PC-3 (cell line): ENCODE measurements at places on chromosomes 6 and 20. TPM values are rescaled to one million over a fixed set of nuclear protein-coding genes. Genes with fewer than 3 reads are reported as not detected.

DNA sequence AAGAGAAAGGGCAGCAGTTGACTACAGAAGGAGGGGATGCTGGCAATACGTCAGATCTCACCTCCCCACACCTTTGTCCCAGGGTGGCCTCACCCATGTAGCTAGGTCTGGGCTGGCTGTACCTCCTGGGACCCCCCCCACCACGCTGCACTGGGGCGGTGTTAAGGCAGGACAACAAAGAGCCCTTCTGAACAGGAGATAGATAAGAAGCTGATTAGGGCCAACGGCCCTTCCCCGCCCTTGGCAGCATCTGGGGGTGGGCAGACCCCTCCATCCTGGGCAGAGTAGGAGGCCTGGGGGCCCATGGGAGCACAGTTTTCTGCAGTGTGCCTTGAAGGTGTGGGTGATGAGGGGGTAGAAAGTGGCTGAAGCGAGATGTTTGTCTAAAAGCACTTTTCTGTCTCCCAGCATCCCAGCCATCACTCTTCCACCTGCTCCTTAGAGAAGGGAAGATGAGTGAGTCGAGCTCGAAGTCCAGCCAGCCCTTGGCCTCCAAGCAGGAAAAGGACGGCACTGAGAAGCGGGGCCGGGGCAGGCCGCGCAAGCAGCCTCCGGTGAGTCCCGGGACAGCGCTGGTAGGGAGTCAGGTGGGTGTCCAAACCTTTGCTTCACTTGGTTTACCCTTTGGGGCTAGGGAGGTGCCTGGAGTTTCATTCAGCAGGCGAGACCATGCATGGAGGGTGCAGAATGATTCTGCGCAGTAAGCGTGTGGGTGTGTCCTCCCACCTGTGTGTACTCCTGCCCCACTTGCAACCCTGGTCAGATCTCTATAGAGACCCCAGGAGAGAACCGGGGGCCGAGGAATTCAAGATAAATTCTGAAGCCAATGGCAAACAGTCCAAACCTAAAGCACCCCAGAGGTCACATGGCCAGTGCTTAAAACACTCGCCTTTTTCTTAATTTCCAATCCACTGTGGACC lies 3.9 kb downstream of the HMGA1 start:
- H3K36me3 ChIP-seq, result peaks cover 55% of the 10 kb centered on the region
- no peak for DNase-seq
- H3K4me3 ChIP-seq, result peak overlapping the region; percentile 94
- H3K4me1 ChIP-seq, result peaks cover 81% of the 10 kb centered on the region
- no peak overlapping the region for H3K27ac ChIP-seq

- H3K4me3 ChIP-seq, result no peak overlapping the region
- H3K27me3 ChIP-seq, result no peaks in the 10 kb centered on the region
Observed at GRCh38 chr6:150345781-150346180, 23.0 kb upstream of the IYD start.

DNA sequence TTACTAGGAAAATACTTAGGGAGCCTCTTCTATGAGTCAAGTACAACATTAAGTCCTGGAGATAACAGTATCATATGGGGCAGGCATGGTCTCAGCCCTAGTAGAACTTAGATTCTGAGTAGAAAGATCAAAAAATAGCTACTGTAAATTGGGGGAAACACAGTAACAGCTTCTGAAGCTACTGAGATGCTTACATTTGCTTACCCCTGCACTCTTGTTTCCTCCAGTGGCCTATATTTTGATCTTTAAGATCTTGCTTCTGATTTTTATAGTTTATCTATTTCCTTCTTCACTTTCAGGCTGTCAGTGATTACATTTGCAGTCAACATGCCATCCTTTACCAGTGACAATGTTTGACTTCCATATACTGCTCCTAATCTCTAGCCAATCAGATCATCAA lies 35.3 kb downstream of the HIVEP2 start:
- no peaks in the 10 kb centered on the region for H3K27me3 ChIP-seq
- no peak overlapping the region for H3K27ac ChIP-seq
- peaks cover 2% of the 10 kb centered on the region; the same call in 1 of the 2 replicates for H3K4me1 ChIP-seq
- H3K4me3 ChIP-seq, result no peak overlapping the region
- no peak for DNase-seq

GRCh38 chr6:136719280-136720044 lies 72.8 kb downstream of the MAP3K5 start:
- H3K4me3 ChIP-seq, result no peak overlapping the region
- H3K27ac ChIP-seq, result no peak overlapping the region
- H3K36me3 ChIP-seq, result no peaks in the 10 kb centered on the region
- H3K4me1 ChIP-seq, result no peaks in the 10 kb centered on the region
- H3K27me3 ChIP-seq, result no peaks in the 10 kb centered on the region

- H3K4me3 ChIP-seq, result peak overlapping the region; percentile 22
- DNase-seq, result peak; percentile 97
- H3K27me3 ChIP-seq, result no peaks in the 10 kb centered on the region
- H3K4me1 ChIP-seq, result peaks cover 91% of the 10 kb centered on the region
Observed at GRCh38 chr6:34243901-34244884, 4.6 kb downstream of the SMIM29 start.

DNA sequence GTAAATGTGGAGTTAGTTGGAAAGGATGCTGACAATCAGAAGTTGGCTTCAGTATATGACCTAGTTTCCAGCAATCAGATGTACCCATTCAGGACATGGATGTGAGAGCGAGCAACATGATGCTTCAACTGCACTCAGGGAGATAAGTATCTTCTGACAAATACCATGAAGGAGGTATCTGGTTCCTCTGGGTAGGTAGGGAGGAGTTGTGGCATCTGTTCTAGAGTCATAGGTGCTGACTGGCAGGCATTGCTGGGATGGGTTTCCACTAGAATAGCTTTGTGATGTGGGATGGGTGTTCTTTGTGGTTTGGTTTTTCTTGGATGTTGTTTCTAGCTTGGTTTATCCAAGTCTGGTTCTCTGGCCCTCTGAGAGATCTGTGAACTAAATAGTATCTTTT lies 3.9 kb upstream of the REV3L start:
- no peak for DNase-seq
- H3K27me3 ChIP-seq, result no peaks in the 10 kb centered on the region
- peaks cover 13% of the 10 kb centered on the region for H3K4me1 ChIP-seq
- no peak overlapping the region for H3K27ac ChIP-seq
- no peaks in the 10 kb centered on the region for H3K36me3 ChIP-seq

GRCh38 chr6:110609101-110609500 lies 132.7 kb upstream of the SLC22A16 start:
- H3K27ac ChIP-seq, result no peak overlapping the region
- H3K4me3 ChIP-seq, result no peak overlapping the region
- no peak for DNase-seq

DNA sequence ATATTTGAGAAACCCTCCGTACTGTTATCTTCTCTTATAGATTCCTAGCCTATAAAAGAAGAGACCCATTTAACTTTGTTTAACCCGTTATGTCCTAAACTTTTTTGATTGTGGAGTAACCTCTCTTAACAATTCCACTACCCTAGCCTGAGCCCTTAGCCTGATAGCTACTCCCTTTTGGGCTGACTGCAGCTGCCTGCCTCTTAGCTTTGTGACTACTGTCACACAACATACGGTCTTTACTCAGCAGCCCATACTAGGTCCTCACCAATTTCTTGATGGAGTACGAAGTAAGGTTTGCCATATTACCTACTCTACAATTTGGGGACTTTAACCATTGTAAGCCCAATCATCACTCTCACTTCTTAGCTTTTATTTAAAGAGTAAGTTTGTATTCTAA lies 72.7 kb downstream of the QRSL1 start:
- H3K4me3 ChIP-seq, result no peak overlapping the region
- H3K4me1 ChIP-seq, result no peaks in the 10 kb centered on the region
- DNase-seq, result no peak
- H3K27ac ChIP-seq, result no peak overlapping the region

GRCh38 chr6:90080876-90081481 lies 186.7 kb downstream of the GJA10 start:
- no peak for DNase-seq
- no peaks in the 10 kb centered on the region for H3K36me3 ChIP-seq
- no peak overlapping the region for H3K27ac ChIP-seq
- H3K27me3 ChIP-seq, result no peaks in the 10 kb centered on the region
- H3K4me3 ChIP-seq, result no peak overlapping the region

DNA sequence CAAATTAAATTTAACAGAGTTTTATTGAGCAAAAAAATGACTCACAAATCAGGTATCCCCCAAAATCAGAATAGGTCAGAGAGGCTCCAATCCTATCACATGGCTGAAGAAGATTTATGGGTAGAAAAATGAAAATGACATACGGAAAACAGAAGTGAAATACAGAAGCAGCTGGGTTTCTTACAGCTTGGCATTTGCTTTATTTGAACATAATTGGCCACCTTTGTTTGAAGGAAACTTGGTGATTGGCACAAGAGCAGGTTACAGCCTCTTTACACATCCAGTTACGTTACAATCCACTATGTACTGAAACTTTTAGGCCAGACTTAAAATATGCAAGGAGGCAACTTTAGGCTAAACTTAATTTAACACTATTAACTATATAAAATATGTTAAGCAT lies 11.7 kb upstream of the TREM2 start:
- no peaks in the 10 kb centered on the region for H3K4me1 ChIP-seq
- no peak overlapping the region for H3K4me3 ChIP-seq
- DNase-seq, result no peak
- no peak overlapping the region for H3K27ac ChIP-seq
- no peaks in the 10 kb centered on the region for H3K36me3 ChIP-seq
- H3K27me3 ChIP-seq, result peaks cover 49% of the 10 kb centered on the region

DNA sequence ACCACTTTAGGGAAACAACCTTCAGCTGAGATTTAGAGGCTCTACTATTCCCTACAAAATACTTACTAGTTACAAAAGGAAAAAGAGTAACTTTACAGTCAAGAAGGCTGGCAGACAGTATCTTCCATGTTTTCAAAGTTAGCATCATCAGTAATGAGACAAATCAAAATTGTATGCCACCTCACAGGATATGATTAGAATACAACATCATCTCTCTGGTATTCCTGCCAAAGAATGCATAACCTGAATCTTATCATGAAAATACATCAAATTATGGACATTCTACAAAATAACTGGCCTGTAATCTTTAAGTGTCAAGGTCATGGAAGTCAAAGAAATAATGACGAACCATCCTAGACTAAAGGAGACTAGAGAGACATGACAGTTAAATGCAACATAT lies 38.4 kb downstream of the CDK5RAP1 start:
- no peaks in the 10 kb centered on the region for H3K27me3 ChIP-seq
- H3K4me1 ChIP-seq, result no peaks in the 10 kb centered on the region
- no peak overlapping the region for H3K4me3 ChIP-seq

- H3K27ac ChIP-seq, result no peak overlapping the region
- no peak overlapping the region for H3K4me3 ChIP-seq
- no peak for DNase-seq
- no peaks in the 10 kb centered on the region for H3K36me3 ChIP-seq
- no peaks in the 10 kb centered on the region for H3K27me3 ChIP-seq
Observed at GRCh38 chr6:164014346-164015087, 600.0 kb downstream of the QKI start.

DNA sequence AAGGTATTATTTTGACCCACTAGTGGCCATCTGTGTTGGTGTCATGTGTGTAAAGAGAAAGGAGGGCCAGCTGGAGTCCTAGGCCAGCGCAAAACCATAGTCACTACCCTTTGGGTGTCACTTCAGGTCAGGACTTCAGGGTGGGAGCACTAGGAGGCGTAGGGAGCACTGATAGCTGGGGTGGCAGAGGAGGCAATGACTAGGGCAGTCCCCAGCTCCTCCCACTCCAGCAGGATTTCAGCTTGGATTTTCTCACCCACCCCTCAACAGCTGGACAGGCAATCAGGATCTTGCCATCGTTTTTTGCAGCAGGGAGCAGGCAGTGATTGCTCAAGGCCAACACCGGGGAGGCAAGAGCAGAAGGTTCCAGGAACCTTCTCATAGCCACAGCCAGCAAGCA lies 4.2 kb upstream of the HLA-DOA start:
- no peak overlapping the region for H3K4me3 ChIP-seq
- H3K36me3 ChIP-seq, result no peaks in the 10 kb centered on the region
- no peak overlapping the region for H3K27ac ChIP-seq
- no peak for DNase-seq
- H3K27me3 ChIP-seq, result peaks cover 81% of the 10 kb centered on the region

GRCh38 chr20:62561182-62561581 lies 81.1 kb upstream of the SLCO4A1 start:
- H3K4me1 ChIP-seq, result peaks cover 7% of the 10 kb centered on the region; the same call in 1 of the 2 replicates
- H3K4me3 ChIP-seq, result no peak overlapping the region
- H3K27ac ChIP-seq, result no peak overlapping the region
- DNase-seq, result no peak

DNA sequence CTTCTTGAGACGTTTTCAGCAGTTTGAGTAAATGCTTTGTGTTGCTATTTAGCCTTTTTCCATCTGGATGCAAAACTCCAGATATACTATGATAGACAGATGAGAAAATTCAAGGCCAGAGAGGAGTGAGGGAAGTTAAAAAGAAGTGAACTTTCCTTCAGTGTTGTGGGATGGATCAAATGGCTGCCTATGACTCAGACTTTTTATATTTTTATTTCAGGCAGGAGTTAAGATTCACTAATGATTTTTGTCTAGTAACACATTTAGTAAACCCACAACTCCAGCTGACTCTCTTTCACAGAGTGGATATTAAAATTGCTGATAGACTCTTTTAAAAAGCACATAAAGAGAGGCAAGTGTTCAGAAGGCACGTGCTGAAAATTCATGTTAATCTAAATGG lies 23.2 kb upstream of the PTCHD4 start:
- no peaks in the 10 kb centered on the region for H3K27me3 ChIP-seq
- no peaks in the 10 kb centered on the region for H3K36me3 ChIP-seq
- H3K27ac ChIP-seq, result no peak overlapping the region

CDH4 gene
- total RNA-seq, result not detected in 2 replicates

LY6G6D gene
- total RNA-seq, result not detected in 2 replicates

TSBP1 gene
- not detected in 2 replicates for total RNA-seq

RSPO3 gene
- not detected in 2 replicates for total RNA-seq

PBOV1 gene
- not detected in 2 replicates for total RNA-seq

CD2AP gene
- 16.2 and 21.8 TPM in 2 replicates for total RNA-seq

POM121L2 gene
- total RNA-seq, result not detected in 2 replicates

SLA2 gene
- 0.23 and 0.51 TPM in 2 replicates for total RNA-seq

SFT2D1 gene
- 28.0 and 32.1 TPM in 2 replicates for total RNA-seq

DZANK1 gene
- total RNA-seq, result 2.6 and 3.2 TPM in 2 replicates

TRIM15 gene
- not detected in 2 replicates for total RNA-seq

SLC12A5 gene
- 2.4 TPM in 1 of 2 replicates, not detected in the other for total RNA-seq
